Urinary bladder (tissue), 4 donors: ENCODE measurements at places on chromosomes 1 and 21. TPM values are rescaled to one million over a fixed set of nuclear protein-coding genes. Genes with fewer than 3 reads are reported as not detected.

Gene AURKAIP1
- 20.7 TPM for total RNA-seq

Gene AKR7A2
- 45.6 TPM for total RNA-seq

Gene CLIC6
- total RNA-seq = 17.2 TPM

Gene EPS8L3
- not detected for total RNA-seq

Gene AMY2A
- not detected for total RNA-seq

Gene FCN3
- not detected for total RNA-seq

DNA sequence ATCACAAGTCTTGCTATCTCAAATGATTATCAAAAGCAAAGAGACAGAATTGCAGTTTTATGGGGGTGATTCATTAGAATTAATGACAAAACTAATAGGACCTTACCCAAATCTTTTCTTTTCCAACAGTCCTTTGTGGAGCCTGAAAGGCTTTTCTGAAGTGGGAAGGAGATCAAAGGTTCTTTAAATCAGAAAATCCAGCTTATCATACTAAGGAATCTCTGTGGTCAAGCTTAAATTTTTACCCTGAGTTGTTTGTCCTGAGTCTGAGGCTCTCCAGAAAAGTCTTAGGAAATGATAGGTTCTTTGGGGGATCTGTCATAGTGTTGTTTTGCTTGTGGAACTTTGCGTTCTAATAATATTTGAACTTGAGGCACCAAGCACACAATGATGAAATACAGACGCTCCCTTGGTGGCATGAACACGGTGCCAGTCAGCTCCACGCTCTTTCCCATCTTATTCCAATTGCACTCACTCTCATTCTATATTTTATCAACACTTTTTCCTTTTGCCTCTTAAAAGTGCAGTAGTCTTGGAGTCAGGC lies 38.0 kb upstream of the COL24A1 start:
- no peak for DNase-seq

DNA sequence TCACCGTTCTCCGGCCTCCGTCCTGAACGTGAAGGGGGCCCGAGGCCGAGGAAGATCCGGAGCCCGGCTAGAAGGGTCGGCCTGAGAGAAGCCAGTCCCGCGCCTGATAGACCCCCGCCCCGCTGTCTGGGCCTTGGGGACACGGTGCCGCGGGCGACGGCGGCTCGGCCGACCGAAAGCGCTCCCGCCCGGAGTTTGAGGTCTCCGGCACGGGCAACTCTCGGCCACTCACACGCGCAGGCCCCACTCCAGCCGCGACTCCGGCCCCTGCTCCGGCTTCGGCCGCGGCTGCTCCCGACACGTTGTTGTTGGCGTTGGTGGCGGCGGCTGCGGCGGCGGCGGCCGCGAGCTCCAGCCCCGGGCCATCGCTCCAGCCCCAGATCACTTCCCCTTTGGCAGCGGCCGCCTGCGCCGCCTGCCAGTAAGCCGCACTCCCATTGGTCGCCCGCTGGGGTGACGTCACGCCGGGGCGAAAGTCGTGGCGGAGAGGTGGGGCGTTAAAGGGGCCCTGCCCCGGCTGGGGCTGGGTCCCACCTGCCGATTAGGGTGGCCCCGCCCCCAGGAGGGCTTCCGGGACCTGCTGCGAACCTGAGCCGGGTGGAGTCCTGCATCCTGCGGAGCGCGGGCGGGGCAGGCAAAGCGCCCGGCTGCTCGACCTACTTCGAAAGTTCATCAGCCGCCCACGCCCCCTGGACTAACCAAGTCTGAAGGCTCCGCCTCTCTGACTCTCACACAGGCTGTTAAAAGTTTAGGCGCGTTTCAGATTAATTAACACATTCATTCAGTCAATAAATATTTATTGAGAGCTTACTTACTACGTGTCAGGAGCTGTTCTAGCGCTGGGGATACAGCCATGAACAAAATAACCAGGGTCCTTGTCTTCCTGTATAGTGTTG lies at the start of gene EFCAB14:
TSS of gene EFCAB14 (minus strand) at position 388 of the 896 bp plus-strand sequence. CDS start 1,027 bp downstream, outside the sequence.
- peak; percentile 71 for DNase-seq

GRCh38 chr1:245687636-245688535 lies 533.1 kb downstream of the KIF26B start:
- no peak for DNase-seq

DNA sequence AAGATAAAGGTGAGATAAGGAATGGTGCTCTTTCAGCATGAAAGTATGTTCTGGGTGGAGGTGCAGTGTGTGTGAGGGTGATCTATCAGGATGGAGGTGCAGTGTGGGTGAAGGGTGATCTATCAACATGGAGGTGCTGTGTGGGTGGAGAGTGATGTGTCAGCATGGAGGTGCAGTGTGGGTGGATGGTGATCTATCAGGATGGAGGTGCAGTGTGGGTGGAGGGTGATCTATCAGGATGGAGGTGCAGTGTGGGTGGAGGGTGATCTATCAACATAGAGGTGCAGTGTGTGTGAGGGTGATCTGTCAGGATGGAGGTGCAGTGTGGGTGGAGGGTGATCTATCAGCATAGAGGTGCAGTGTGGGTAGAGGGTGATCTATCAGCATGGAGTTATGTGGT lies 12.3 kb upstream of the MAP10 start:
- no peak for DNase-seq

GRCh38 chr21:35609263-35609662 lies 451.1 kb downstream of the SETD4 start:
- DNase-seq = no peak

GRCh38 chr1:20107796-20108195 lies 11.5 kb downstream of the PLA2G2D start:
- no peak for DNase-seq

DNA sequence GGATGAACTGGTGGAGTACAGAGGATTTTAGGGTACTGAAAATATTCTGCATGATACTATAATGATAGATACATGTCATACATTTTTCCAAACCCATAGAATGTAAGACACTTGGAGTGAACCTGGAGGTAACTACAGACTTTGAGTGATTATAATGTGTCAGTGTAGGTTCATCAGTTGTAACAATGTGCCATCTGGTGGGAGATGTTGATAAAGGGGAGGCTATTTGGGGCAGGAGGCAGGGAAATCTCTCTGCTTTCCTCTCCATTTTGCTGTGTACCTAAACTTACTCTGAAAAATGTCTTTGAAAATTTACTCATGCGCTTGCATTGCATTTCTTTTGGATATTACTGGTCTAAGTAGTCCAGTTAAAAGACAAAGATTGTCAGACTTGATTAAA lies 35.2 kb downstream of the PTBP2 start:
- DNase-seq = no peak
